ENCODE measurements at places on chromosomes 6 and 20.

GRCh38 chr6:6825193-6825784, 236.8 kb downstream of the LY86 start:
- peak; percentile 94 for DNase-seq

- no peak for DNase-seq
These were observed 8.1 kb upstream of the HINT3 start for GRCh38 chr6:125948455-125948854.

DNA sequence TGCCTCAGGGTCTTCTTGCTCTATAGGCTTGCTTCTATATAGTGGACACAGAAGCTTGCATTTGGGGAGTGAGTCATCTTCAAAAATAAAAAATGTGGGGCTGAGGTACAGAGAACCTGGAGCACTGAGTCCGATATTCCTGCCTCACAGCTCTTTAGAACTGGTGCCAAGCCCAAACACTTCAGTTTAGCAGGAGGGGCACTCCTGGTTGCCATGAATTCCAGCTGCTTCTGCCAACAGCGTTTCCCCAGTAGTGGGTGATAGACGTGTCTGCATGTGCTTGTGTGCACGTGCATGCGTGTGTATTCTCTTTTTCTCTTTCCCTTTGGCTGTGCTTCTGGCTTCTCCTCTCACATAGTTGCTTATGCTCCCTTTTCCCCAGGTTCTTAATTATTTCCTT, 11.9 kb downstream of the DNPH1 start:
- DNase-seq, result no peak

DNA sequence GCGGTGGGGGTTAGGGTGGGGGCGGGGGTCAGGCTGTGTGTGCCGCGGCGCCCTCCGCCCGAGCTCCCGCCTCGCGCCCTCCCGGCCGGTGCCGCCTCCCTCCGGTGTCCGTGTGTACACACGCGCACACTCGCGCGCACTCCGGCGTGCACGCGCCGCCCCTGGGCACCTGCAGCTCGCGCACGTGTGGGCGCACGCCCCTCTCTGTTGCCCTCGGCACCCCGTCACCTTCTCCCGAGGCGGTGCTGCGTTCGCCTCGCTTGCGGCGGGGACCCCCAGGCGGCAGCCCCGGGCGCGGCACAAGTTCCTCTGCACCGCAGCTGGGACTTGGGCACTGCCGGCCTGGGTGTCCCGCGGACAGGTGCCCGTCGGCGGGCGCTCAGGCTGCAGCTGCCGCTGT, 525 bp downstream of the MACROD2 start:
- peak; percentile 69 for DNase-seq

- DNase-seq, result no peak
These were observed 33.8 kb upstream of the TMEM244 start for GRCh38 chr6:129894921-129895320.

DNA sequence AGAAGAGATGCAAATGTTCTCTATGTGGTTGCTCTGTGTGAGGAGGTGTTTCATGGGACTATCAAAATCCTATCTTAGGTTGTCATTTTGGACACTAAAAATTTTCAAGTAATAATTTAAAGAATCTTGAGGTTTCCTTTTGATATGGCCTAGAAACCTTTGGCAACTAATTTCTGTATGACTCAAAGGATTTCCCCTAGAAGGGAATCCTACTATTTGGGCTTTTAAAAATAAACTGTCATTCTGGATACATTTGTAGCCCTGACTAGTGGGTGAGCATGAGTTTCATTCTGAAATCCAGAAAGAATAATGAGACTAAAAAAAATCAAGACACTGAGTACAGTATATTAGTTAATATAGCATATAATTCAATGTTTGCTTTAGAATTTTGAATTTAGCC, 25.5 kb upstream of the RAB23 start:
- DNase-seq, result no peak

DNA sequence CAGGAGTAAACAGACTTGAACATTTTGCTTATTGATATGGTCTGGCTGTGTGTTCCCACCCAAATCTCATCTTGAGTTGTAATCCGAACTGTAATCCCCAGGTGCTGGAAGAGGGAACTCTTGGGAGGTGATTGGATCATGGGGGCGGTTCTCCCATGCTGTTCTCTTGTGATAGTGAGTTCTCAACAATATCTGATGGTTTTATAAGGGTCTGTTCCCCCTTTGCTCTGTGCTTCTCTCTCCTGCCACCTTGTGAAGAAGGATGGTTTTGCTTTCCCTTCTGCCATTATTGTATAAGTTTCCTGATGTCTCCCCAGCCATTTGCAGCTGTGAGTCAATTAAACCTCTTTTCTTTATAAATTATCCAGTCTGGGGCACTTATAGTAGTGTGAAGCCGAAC, 40.0 kb downstream of the MYLIP start:
- peak; percentile 69 for DNase-seq

- no peak for DNase-seq
These were observed 28.5 kb downstream of the SF3B5 start for GRCh38 chr6:144066741-144067484.

GRCh38 chr6:1043458-1043836, 268.5 kb upstream of the FOXQ1 start:
- DNase-seq, result no peak

Measured in NCI-H2171 treated with DMSO at 0.1 percent for 48 hours (cell line).